ENCODE measurements at places on chromosomes 5 and 9.

DNA sequence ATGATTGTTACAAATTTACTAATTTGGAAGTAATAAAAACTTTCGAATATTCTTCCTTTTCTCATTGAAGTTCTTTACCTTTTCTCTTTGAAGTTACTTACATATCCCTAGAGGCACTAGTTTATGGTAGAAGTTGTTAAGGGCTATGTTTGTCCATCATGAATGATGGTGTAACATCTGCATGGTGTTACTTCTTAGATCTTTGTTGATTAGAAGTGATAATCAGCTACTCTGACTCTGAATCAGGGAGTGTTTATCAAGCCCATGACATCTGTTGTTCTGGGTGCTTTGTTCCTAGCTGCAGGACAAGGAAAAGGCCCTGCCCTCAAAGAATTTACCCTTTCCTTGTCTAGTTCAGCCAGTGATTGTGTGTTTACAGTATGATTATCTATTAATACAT lies 32.9 kb downstream of the MAP3K1 start:
- no peak for DNase-seq

GRCh38 chr9:88892724-88893123 lies 98.5 kb upstream of the S1PR3 start:
- no peak for DNase-seq

- DNase-seq, result no peak
Measured at GRCh38 chr9:133273098-133273497, 1.9 kb downstream of the ABO start.

- DNase-seq, result no peak
Measured at GRCh38 chr9:125437771-125438221, 176.2 kb downstream of the GAPVD1 start.

GRCh38 chr9:14306672-14307660 lies 7.0 kb downstream of the NFIB start:
- no peak for DNase-seq

DNA sequence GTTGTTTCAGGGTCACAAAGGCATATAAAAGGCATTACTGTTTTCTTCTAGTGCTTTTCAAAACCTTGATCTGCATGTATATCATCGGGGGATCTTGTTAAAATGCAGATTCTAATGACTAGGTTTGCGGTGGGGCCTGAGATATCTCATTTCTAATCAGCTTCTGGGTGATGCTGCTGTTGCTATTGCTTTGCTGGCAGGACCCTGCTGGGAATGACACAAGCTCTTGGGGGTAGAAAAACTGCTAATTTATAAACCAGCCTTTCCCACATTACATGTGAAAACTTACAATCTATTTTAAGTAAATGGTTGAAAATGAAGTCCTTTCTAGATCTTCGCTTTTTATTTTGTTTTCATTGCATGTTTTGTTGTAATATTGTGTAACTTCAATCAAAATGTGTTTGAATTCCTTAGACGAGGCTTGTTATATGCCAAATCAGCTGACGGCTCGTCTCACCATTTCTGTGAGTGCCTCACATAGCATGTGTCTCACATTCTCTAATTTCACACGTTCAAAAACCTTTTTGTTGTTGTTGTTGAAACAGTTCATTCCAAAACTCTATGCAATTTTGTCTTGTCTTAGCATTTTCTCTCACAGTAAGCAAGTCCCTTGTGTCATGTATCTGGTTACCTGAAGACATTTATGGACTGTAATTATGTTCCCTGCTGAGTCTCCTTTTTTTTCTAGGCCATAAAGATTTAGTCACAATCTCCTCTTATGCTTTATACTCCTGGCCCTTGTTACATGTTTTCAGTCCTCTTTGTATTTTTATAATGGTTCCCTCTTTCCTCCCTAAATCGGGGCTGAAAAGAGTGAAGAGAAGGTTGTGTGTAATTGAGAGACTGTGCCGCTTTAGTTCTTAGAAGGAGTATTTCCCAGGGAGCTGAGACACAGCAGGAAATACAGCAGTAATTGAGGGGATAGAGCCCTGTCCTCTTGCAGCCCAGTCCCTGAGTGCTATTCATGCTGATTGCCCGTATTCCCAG lies 521.0 kb upstream of the SEMA6A start:
- no peak for DNase-seq

DNA sequence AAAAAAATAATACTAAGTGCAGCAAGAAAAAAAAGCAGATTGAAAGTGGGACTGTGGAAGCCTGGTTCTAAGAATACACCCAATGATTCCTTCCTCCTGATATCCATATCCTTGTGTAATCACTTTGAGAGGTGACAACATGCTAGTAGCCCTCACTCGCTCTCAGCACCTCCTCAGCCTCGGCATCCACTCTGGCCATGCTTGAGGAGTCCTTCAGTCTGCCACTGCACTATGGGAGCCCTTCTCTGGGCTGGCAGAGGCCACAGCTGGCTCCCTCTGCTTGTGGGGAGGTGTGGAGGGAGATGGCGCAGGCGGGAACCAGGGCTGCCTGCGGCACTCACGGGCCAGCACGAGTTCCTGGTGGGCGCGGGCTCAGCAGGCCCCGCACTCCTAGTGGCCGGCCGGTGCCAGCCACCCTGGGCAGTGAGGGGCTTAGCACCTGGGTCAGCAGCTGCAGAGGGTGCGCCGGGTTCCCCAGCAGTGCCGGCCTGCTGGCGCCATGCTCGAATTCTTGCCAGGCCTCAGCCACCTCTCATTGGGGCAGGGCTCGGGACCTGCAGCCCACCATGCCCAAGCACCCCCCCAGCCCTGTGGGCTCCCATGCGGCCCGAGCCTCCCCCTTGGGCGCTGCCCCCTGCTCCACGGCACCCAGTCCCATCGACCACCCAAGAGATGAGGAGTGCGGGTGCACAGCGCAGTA lies 24.5 kb upstream of the SELENOP start:
- DNase-seq, result no peak

DNA sequence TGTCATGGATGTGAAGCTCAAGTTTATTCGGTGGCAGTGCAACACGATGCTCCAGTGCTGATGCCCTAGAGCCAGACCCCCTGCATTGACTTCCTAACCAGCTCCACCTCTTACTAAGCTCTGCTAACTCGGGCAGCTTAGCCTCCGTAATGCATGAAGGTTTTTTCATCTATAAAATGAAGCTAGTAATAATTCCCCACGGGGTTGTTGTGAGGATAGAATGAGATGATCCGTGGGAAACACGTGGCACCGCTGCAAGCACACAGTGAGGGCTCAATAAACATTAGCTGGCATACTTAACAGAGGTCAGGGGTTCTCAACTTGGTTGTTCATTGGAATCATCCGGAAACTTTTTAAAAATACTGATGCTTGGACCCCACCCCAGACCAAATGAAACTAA lies 6.8 kb downstream of the ENC1 start:
- DNase-seq, result no peak

DNA sequence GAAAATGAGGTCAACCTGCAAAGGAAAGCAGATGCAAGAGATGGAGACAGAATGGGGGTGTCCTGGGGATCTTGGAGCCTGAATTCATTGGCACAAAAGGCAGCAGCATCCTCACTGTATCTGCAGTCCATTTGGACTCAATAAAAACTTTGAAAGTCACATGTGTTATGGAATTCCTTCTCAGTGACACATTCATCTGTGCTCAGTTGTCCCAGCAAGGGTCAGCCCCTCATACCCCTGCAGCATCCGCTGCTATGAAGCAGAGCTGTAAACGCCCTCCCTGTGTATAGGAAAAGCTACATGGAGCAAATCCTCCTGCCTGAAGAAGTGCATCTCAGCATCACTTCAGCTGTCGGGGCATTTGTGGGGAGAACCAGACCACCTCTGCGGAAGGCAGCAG lies 14.5 kb upstream of the RARS1 start:
- no peak for DNase-seq

DNA sequence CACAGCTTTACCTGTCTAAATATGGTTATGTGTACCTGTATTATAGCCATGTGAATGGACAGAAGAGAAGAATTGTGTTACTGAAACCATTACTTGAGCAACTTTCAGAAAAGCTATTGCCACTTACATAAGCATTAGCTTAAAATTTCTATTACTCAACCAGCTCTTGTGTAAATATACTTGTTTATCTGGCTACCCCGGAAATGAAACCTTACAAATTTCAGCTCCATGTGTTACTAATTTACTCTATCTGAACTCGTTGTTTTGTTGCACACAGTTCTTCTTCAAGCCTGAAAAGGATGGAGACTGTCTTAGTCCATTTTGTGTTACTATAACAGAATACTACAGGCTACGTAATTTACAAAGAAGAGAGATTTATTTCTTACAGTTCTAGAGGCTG lies 22.5 kb upstream of the ADAMTSL1 start:
- DNase-seq, result no peak

- DNase-seq, result no peak
Measured at GRCh38 chr9:137446851-137447471, 5.8 kb upstream of the ENTPD8 start.

DNA sequence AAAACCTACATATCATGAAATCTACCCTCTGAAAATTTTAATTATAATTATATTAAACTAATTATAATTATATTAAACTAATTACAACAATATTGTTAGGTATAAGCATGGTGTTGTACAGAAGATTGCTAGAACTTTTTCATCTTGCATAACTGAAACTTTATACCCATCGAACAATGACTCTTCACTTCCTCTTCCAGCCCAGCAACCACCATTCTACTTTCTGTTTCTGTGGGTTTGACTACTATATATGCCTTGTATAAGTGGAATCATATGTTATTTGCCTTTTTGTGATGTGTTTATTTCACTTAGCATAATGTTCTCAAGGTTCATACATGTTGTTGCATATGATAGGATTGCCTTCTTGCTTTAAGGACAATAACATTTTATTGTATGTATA lies 274.2 kb upstream of the CCNH start:
- no peak for DNase-seq

GRCh38 chr5:163595932-163596607 lies 90.7 kb downstream of the MAT2B start:
- no peak for DNase-seq

DNA sequence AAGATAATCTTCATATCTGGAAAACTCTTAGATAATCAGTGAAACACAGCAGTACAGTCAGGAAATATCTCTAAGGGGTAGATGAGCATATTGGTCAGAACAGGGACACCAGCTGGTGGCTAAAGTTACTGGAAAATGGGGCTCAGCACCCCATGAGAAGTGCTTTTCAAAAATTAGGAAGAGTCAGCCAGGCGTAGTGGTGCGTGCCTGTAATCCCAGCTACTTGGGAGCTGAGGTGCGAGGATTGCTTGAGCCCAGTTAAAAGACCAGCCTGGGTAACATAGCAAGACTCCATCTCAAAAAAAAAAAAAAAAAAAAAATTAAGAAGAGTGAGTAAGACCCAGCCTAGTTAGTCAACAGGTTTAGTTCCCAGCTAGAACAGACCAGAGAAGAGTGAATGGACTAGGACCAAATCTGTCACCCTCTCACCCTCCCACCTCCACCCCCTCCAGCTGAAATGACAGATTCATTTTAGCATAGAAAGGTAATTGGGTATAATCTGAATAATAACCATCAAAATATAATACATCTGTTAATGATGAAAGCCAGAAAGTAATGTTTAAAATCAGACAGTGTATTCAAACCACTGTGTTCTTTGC lies 120.9 kb downstream of the CDC42SE2 start:
- DNase-seq, result peak; percentile 28

- no peak for DNase-seq
Measured at GRCh38 chr9:86679909-86680308, 267.4 kb downstream of the GAS1 start.

Data from stimulated activated CD8-positive, alpha-beta memory T cell treated with anti-CD3 and anti-CD28 coated beads, Interleukin-4, amount 100 ng/mL, for 24 hours (primary cell).